COR-L47 (cell line): ENCODE measurements at places on chromosomes 7 and 10.

- DNase-seq, result no peak
Measured at GRCh38 chr7:79723833-79724618, 270.6 kb upstream of the MAGI2 start.

GRCh38 chr10:80454513-80455460 lies 677 bp downstream of the TSPAN14 start:
- no peak for DNase-seq

GRCh38 chr10:89668386-89669071 lies 23.5 kb upstream of the PANK1 start:
- DNase-seq, result no peak

DNA sequence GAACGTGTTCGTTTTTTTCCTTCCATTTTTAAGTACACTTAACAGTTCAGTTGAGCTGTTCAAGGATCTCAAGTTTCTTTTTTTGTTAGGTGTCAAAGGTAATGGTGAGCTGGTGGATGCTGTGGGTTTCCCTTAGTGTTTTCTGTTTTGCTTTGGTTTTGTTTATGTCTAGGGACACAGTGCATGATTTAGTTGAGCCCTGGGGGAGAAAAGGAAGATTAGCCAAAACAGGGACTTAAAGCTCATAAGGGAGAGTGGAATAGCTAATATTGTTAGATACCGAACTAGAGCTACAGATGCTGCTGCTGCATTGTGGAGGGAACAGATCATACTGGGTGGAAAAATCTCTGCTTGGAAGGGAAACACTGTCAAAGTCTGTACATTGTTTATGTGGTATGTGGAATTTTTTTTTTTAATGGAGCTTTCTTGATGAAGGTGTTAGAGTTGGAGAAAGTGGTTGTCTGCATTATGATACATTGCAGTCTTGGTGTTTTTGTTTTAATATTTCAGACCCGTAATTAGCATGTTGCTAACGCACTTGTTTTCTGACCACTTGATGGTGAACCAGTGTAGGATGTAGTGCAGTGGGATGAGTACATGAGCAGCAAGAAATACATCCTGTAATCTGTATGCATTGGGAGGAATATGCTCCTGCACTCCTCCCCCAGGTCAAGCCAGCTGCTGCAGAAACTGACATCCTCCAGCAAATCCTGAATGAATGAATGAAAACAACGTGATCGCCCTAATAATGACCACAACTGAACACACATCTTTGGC lies 2.1 kb downstream of the GLCCI1 start:
- peak; percentile 28 for DNase-seq

- DNase-seq, result no peak
Measured at GRCh38 chr10:29576681-29577080, 58.1 kb downstream of the SVIL start.

DNA sequence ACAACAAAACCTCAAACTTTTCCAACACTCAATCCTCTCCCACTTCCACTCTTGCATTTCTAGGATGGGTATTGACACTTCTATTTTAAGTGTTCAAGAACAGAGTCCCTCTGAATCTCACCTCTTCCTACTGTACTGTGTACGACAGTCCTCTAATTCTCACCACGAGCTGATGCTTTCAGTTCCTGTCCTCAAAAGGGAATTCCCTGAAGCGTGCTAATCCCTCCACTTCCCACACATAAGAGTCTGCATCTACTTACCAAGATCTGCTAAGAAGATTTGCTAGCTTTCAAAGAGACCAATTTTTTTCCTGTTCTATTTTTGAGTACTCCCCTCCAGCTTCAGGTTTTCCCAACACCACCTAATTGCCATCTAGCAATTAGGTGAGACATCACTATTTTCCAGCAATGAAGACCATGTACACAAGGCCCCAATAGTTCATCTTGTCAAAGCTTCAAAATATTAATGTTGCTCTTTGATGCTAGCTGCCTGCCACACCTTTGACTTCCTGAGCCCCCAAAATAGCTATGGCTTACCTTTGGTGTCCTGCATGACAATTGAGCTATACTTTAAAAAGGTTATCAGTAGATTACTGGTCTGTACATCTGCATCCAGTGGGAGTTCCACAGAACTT lies 54.4 kb downstream of the ARMH3 start:
- DNase-seq, result no peak

DNA sequence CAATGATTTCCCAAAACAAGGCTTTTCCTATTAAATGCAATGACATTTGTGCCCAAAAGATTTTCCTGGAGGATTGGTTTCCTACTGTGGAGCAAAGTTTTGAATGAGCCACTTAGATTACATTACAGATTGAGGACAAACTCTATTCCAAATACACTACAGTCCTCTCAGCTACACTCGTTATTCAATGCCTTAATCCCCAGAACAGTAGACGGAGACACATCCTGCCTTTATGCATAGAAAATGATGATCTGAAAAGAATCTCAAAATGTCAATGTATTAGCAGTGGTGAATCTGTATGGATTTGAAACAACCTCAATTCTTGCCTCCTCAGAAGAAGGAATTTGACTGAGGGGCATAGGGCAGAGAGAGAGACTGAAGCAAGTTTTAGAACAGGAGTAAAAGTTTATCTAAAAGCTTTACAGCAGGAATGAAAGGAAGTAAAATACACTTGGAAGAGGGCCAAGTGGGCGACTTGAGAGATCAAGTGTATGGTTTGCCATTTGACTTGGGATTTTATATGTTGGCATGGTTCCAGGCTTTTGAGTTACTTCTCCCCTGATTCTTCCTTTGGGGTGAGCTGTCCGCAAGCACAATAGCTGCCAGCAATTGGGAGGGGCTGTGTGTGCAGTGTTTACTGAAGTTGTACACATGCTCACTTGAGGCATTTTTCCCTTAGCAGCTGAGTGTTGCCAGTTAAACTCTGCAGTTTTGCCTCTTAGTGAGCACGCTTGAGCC lies 891.9 kb upstream of the MBL2 start:
- DNase-seq, result peak; percentile 11

DNA sequence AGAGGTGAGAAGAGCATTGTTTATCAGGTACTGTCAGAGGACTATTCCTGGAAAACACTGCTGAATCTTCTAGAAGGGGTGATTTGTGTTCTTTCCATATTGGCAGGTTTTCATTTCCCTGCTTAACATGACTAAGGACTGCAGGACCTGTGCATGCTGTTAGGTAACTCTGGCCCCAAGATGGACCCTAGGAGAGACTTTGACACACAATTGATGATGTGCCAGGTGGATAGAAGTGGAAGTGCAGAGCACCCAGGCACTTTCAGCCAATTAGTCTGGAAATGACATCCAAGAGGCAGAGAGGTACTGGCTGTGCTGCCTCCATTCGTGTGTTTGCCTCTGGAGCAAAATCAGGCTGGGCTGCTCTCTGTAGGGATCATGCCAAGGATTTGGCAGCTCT lies 496.3 kb upstream of the GALNT17 start:
- DNase-seq, result no peak

- DNase-seq, result no peak
Measured at GRCh38 chr7:133050200-133050995, 31.5 kb downstream of the CHCHD3 start.

- DNase-seq, result no peak
Measured at GRCh38 chr7:78165454-78165853, 366.9 kb downstream of the PHTF2 start.

GRCh38 chr10:7547829-7548228 lies 118.9 kb downstream of the ITIH5 start:
- no peak for DNase-seq

- DNase-seq, result peak; percentile 30
Measured at GRCh38 chr10:3484306-3485056, 300.5 kb downstream of the KLF6 start.

- DNase-seq, result no peak
Measured at GRCh38 chr10:75464478-75465449, 33.3 kb downstream of the LRMDA start.

DNA sequence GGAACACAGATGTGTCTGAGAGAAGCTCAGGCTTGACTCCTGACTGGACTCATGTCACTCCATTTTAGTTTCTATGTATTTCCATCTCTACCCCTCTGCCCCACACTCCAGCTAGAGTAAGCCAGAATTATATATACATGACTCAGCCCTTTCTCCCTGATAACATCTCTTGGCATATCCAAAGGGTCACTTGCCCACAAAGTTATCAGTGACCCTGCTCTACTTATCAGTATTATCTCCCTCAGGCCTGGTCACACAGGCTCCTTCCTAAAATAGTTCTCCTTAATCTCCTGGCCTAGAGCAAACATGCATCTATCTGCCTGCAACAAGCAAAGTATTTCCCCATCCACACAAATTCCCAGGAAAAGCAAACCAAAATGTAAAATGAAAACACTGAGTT lies 598.3 kb downstream of the SUGCT start:
- no peak for DNase-seq

DNA sequence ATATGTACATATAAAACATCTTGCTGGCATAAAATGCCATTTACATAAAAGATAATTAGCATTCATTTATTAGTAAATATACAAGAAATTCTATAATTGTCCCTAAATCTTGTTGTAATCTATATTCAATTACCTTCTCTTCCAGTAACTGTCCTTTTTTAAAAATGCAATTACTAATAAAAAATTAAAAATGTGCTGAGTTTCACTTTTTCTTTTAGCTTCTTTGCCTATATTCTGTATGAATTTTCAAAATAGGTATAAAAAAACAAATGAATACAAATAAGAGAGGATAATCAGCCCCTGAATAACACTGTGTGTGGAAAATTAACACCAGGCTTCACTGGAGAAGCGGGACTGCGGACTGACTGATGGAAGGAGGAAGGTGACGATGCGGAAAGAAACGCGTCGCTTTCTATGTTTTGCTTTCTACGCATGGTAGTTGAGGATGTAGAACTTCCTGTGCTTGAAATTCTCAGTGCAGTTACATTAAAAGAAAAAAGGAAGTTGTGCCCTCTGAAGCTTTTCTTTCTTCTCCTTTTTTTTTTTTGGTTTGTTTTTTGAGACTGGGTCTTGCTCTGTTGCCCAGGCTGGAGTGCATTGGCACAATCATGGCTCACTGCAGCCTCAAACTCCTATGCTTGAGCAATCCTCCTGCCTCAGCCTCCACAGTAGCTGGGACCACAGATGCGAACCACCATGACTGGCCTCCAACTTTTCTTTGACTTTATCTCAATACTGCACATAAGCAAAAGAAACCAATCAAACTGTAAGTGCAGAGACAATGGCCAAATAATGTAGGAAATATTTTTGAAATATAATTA lies 7.4 kb upstream of the ZMYND11 start:
- no peak for DNase-seq

DNA sequence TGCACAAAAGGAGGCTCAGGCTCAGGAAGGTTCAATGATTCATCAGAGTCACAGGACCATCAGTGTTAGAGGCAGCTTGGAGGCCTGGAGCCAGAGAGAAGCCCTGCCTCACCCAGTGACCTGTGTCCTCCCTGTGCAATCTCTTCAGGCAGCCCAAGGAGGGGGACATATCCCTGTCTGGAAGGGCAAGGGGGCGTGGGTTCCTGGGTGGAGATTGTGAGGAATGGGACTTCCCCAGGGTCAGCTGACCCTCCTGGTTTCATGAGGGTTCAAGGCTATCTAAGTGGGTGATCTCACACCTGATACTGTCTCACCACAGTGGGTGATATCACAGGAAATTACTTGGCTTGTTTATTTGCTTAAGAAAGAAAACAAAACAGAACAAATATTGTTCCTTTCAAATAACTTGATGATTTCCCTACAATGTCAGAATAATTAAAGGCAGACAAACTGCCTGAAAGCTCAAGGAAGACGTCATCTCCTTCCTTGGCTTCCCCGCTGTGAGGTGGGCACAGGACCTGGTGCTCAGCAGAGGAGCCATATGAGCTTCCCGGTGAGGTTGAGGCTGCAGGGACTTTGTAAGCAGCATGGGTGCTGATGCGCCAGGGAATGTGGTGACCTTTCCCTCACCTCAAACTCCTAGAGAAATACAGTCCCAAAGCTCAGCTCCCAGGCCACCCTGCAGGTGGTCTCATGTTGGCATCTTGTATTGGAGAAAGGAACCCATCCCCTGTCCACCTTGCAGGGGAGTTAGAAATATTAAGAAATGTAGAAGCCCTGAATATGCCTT lies 763.2 kb downstream of the GRID1 start:
- no peak for DNase-seq

GRCh38 chr7:50818324-50818723 lies 35.6 kb upstream of the GRB10 start:
- DNase-seq, result no peak

GRCh38 chr10:116653885-116654284 lies 33.1 kb downstream of the PNLIPRP2 start:
- DNase-seq, result no peak

- DNase-seq, result peak; percentile 77
Measured at GRCh38 chr7:158384746-158385145, 202.9 kb downstream of the PTPRN2 start.

GRCh38 chr7:16420649-16421332 lies 547 bp downstream of the CRPPA start:
- DNase-seq, result peak; percentile 85

DNA sequence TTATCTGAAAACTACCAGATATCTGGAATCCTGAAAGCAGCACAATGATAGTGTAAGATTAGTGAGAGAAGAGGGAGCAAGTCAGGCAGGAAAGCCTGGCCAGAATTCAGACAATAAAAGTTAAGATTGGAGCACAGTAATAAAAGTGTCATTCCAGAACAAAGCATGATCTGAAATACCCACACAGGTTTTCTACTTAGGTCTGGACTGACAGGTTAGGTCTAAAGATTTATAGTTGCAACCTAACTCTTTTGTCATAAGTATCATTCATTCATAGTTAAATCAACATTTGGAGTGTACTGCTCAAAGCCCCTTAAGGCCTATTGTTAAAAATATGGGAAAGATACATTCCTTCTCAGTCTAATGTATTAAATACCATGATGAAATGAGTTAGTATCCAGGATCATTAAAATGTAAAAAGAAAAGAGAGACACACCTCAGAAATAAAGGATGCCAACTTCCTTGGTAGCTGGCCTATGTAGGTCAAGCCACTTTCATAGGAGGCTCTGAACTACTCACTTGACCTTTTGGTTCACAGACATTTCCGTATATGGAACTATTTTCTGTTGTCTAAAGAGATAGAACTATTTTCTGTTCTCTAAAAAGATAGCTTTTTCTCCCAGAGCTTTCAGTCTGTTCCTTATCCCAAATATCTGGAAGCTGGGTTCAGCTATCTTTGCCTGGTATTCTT lies 105.2 kb downstream of the FAS start:
- no peak for DNase-seq

DNA sequence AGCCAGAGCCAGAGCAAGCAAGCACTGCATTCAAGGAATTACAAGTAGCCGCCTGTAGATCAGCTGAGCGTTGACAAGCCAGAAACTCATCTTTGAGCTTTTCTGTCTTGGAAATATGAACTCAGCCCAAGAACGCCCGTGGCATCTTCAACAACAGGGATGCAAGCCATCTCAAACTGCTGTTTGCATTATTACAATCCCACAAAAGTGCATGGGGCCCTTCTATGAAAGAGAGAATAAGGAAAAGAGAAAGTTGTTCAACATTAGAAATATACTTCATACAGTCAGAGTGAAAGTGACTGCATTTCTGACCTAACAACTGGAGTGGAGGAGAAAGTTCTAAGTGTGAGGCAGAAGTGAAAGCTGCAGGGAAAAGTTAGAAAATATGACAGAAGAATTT lies 6.5 kb downstream of the SGCE start:
- DNase-seq, result no peak

- no peak for DNase-seq
Measured at GRCh38 chr7:153286763-153287162, 527.2 kb downstream of the ACTR3B start.

- no peak for DNase-seq
Measured at GRCh38 chr10:126969310-126969709, 64.1 kb downstream of the DOCK1 start.

GRCh38 chr7:82699773-82700186 lies 256.2 kb upstream of the CACNA2D1 start:
- no peak for DNase-seq
